ENCODE measurements at places on chromosomes 7 and 10.
A peak's percentile ranks its signal among the peaks of the same experiment; 100 is the strongest.

- no peak for DNase-seq
Observed at GRCh38 chr7:128404143-128404681, 5.6 kb downstream of the IMPDH1 start.

DNA sequence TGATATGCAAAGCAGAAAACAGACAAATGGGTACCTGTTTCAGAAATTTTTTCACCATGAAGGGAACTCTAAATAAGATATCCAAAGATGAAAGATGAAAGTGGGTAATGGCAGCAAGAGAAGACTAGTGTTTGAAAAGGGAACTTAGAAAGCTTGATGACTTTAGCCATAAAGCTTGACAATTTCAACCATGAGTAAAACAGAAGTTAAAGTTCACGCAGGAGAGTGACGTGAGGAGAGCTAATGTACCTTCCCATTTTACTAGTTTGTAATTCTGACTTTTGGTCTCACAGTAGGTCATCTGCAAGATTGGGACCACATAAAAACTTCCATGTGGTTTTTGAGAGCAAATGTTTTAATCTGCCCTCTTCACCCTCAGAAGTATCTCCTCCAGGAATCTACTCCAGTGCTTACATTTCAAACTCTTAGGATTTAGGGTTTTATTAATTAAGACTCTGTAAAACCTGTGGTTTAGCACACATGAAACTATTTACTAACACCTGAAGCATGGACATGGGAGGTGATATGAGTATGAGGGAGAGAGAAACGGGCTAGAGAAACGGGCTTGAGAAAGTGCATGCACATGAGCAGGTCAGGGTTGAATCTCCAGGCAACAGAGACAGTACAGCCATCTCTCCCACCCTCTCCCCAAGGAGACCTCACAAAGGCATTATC lies 24.4 kb upstream of the GIMAP2 start:
- DNase-seq: no peak

DNA sequence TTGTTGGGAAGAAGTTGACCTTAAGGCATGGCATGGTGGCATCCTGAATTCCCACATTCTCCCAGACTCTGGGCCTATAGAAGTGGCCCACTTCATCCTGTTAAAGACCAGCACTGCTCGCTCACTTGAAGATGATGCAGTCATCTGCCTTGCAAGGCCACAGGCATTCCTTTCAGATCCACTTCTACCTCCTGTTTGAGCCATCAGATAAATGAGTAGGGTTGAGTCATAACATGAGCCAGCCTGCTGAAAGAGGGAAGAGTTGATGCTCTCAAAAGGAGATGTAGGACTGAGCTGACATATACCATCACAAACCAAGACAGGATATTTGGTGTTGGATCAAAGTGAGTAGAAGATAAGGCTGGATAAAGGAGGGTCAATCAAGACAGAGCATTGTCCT lies 1.5 kb upstream of the EBLN1 start:
- DNase-seq: peak; percentile 11

- DNase-seq: no peak
Observed at GRCh38 chr10:132373241-132373955, 23.6 kb upstream of the PWWP2B start.

DNA sequence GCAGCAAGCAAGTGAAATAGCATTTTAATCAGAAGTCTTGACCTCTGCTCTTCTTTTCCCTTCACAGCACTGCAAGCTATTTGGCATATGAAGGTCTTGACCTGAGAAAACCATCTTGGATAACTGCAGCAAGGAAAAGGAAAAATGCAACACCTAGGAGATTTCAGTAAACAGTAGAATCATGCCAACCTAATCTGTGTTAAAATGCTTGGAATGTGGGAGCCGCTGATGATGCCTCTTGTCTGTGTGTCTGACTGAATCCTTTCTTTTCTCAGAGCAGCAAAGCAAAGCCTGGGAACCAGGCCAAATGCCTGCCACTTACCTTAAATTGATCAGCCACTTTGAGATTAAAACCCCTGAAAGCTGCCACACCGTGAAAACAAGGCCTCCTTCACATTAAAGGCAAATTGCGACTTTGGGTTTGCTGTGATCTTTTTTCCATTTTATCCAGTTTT lies 80.4 kb upstream of the CDK6 start:
- DNase-seq: peak; percentile 19
